ENCODE measurements at places on chromosomes 3 and 15.

DNA sequence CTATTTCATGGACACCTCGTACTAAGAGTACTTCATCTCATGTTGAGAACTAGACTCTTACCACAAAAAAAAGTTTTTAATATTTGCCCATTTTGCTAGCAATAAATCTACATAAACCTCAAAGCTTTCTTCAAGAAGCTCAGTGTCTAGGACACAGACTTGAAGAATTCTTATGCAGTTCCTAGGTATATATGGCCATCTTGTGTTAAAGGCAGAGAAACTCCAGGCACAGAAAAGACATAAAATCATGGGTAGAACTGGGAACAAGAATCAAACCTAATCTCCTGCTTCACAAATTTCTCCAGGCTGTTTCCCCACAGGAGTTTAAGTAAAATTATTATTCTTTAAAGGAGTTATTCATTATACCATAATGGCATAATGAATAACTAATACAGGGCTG is 4.4 kb downstream of the MBD4 start:
- DNase-seq = no peak

- DNase-seq = no peak
These were observed 259.5 kb upstream of the GRM7 start for GRCh38 chr3:6601374-6601773.

DNA sequence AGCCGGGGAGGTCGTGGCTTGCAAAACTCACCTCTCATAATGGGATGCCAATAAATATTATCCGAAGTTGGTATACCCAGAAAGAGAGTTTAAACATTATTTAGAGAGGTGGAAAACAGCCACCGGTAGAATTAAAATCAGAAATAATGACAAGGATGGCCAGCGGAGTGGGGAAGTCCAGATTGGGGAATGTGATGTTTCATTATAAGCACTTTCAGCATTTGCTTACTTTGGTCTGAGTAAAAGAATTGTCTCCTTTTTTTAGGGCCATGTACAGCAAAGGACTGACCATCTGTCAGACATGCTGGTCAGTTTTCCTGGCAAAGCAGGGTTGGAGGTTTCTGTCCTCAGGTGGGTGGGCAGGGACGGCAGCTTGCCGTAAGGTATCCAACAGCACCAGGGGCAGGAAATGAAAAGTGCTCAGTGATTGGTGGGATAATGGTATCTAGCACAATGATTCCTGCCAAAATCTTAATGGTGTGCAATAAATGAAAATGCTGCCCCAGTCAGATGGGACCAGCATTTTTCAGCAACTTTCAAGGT is 24.3 kb downstream of the APBA2 start:
- DNase-seq = no peak

DNA sequence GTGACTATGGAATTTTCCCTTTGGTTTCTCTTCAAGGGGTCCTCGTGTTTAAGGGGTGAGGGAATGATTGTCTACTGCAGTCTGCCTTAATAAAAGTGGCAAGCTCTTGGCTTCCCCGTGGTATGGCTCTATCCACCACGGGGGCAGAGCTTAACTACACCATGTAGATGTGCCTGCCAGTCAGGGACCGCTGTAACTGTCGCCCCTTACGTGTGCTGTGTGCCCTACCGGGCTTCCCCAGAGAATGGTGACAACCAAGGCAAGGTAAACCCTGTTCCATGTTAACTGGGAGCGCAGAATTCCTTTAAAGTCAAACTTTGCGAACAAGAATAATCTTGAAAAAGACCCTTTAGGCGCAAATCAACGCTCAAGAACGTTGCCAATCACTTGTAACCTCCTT is 966 bp upstream of the C3orf80 start:
- no peak for DNase-seq

- no peak for DNase-seq
These were observed 316.7 kb downstream of the CLSTN2 start for GRCh38 chr3:140251678-140252077.

- DNase-seq = no peak
These were observed 10.7 kb downstream of the RBM15B start for GRCh38 chr3:51401735-51402134.

DNA sequence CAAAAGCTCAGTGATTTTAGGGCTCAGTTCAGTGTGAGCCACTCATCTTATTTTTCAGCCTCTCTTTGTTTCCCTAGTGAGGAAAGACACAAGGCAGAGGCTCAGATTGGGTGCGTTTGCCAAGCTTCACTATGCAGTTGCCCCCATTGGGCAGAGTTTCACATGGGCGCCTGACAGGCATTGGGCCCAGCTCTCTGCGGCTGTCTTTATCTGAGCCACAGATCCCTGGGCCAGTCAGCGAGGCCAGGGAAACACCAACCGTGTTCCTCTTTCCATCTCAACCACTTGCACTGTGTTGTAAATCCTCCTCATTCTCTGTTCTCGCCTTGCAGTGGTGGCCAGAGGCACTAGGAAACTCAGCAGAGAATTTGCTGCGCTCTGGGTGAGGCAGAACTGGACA is 10.8 kb downstream of the ESYT3 start:
- DNase-seq = no peak

GRCh38 chr15:33211176-33211808 is 16.8 kb upstream of the FMN1 start:
- DNase-seq = no peak

- peak; percentile 88 for DNase-seq
These were observed 45.5 kb downstream of the TMOD3 start for GRCh38 chr15:51874751-51875644.

- DNase-seq = peak; percentile 17
These were observed 29.8 kb downstream of the ALS2CL start for GRCh38 chr3:46663591-46664135.

DNA sequence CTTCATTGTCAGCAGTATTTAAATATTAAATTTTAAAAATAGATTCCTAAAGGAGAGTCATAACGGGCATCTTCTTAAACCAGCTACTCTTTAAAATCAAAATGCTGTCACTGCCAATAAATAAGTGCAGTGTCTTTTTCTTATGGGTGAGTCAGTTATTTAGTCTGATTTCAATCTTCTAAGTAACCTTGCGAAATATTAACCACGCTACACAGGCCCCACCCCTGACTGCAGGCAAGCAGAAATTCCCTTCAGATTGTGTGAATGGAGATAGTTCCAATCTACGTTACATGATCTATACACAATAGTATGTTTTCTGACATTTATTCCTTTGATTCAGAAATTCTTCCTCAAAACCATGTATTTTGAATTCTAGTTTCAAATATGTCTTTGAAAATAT is 141.5 kb downstream of the GADL1 start:
- DNase-seq = no peak

DNA sequence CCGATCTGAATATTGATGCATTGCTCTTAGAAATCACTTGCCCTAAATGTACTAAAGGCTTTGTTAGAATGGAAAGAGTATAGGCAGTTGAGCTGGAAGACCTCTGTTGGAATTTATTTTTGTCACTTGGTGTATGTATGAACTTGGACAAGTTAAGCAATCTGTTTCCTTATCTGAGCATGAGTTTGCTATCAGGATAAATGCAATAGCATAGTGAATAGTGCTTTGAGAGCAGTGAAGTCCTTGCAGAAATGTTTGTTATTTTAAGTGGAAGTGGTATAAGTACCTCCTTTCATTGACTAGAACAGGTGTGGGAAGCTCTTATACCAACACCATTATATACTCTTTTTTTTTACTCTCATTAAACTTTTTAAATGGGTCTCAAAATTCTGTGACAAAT is 146.4 kb upstream of the ONECUT1 start:
- no peak for DNase-seq

Data from pulmonary artery endothelial cell (primary cell).